ENCODE measurements at places on chromosomes 4 and X.

- no peak for DNase-seq
These were observed 18.4 kb upstream of the CC2D2A start for GRCh38 chr4:15451181-15451865.

DNA sequence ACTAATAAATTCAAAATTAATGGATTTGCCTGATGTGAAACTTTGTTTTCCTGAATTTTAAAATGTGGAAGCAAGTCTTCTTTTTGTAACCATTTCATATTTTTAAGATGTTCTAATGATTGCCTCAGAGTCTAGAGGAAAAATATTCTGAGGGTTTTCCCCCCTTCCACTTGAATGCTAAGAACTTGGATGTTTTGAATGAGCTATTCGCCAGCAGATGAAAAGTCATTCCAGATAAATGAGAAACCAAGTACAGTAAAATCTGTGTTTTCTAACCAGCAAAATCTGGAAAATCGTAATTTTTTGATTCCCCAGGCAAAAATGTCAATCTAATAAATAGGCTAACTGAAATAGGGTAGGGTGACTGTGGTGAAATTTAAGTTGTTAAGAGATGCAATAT is 45.6 kb downstream of the SLIT2 start:
- DNase-seq: no peak

- DNase-seq: no peak
These were observed 984.1 kb upstream of the GRID2 start for GRCh38 chr4:91319556-91320268.

DNA sequence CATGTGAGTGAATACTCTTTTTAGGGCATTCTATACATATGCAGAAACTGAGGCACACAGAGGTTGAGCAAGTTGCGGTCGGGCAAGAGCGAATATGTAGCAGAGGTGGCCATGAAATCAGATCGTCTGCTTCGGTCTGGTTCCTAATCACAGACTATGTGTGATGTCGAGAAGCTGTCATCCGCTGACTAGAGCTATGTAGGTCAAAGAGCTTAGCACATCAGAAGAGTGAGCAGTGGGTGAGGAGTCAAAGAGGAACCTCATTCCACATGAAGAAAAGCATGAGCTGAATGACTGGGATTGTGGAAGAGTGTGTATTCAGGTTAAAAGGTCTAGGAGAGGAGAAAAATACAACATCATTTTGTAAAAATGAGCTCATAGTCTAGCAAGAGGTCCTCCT is 19.0 kb downstream of the GAB3 start:
- DNase-seq: no peak

GRCh38 chr4:156685308-156685707 is 286.3 kb downstream of the PDGFC start:
- DNase-seq: no peak

GRCh38 chr4:123064390-123064789 is 142.0 kb upstream of the NUDT6 start:
- DNase-seq: no peak
